ENCODE measurements at places on chromosomes 13 and 19. TPM values are rescaled to one million over a fixed set of nuclear protein-coding genes. Genes with fewer than 3 reads are reported as not detected.

VAV1 gene
- 0.57 TPM for total RNA-seq

CD79A gene
- total RNA-seq: 0.81 TPM

CCNA1 gene
- total RNA-seq: not detected

CACTIN gene
- total RNA-seq: 55.5 TPM

LAIR1 gene
- not detected for total RNA-seq

CYP2A6 gene
- total RNA-seq: not detected

DCT gene
- not detected for total RNA-seq

PTH2 gene
- not detected for total RNA-seq

IGSF23 gene
- not detected for total RNA-seq

RABAC1 gene
- total RNA-seq: 234 TPM

ZNF791 gene
- 3.0 TPM for total RNA-seq

ODAD3 gene
- not detected for total RNA-seq

ZNF442 gene
- total RNA-seq: 0.05 TPM

SOHLH2 gene
- total RNA-seq: not detected

RPS19 gene
- 4,362 TPM for total RNA-seq

SERP2 gene
- 7.7 TPM for total RNA-seq

LGALS7 gene
- total RNA-seq: 1.5 TPM

SERTM1 gene
- total RNA-seq: not detected
